ENCODE measurements at places on chromosomes 2 and 18.

DNA sequence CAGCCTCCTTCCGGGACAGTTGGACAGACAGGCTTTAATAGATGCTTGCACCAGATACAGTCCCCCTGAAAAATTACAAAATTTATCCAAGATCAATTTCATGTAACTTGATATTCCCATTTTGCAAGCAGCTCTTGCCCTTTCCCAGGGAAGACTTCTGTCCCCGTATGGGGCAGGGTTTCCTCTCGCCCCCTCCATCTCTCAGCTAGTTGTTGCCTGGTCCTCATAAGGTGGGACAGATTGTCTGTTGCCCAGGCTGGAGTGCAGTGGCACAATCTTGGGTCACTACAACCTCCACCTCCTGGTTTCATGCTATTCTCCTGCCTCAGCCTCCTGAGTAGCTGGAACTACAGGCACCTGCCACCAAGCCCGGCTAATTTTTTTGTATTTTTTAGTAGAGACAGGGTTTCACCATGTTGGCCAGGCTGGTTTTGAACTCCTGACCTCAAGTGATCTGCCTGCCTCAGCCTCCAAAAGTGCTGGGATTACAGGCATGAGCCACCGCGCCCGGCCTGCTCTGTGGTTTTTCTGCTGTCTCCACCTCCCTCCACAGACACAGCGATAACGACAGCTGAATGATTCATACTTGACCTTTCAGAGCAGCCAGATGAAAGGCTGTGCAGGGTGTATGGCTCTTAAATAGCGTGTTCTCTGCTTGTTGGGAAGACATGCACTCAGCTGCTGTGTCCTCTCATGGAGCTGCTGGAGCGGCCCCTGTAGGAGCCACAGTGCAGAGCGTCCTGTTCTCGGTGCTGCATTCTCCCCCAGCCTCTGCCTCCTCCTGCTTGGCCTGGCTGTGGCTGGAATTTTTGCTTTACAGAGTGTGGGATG is 61.4 kb downstream of the TTC39C start:
- DNase-seq = peak; percentile 94

DNA sequence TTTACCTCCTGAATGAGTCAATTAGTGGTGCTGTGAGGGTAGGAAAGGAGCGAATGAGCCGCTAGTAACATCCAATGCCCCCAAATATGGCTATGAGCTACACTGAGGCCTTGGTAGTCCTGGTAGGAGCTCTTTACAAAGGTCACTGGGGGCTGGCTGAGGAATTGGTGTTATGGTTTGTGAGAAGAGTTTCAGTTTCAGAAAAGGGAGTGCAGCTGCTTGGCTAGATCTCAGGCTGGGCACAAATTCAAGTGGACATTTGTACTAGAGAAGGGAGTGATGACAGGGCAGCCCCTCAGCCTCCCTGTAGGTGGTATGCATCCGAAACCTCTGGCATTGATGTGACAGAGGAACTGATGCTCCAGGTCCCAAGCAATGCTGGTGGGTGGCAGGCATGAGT is 13.9 kb upstream of the PAIP2B start:
- no peak for DNase-seq

DNA sequence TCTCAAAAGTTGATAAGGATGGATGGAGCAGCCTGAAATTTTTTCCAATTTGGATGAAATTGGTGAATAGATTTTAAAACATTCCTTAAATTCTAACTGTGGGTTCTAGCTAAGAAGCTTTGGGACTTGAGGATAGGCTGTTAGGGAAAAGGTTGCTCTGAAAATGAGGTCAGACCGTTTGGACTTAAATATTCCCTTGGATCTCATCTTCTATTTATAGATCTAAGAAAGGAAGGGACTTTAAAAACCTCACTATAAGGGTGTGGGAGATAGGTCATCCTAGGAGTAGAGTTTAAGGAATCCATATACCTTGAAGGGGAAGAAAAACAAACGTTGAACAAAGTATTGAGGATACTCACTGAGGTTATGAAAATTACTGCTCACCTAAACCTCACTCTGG is 17.4 kb upstream of the SNORC start:
- no peak for DNase-seq

GRCh38 chr2:194319222-194319992 is 1337.6 kb upstream of the SLC39A10 start:
- DNase-seq = no peak

DNA sequence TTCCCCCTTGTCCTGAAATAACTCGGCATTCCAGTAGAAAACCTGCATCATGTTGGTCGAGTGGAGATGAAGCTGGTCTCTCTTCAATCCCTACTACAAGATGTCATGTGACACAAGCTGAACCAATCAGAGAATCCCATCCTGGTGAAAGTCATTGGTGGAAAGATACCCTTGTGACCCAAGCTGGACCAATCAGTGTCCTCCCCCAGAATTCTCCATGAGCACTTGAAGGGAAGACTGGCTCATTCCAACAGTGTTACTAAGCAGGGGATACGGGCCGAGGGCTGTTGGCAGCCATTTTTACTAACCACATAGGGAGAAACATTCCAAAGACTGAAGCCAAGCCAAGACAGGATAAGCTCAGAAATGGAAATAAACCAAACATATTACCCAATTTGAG is 298.3 kb downstream of the ICOS start:
- no peak for DNase-seq

GRCh38 chr2:173150087-173150486 is 74.4 kb downstream of the MAP3K20 start:
- DNase-seq = no peak

GRCh38 chr2:134362152-134362668 is 108.3 kb downstream of the MGAT5 start:
- DNase-seq = no peak

DNA sequence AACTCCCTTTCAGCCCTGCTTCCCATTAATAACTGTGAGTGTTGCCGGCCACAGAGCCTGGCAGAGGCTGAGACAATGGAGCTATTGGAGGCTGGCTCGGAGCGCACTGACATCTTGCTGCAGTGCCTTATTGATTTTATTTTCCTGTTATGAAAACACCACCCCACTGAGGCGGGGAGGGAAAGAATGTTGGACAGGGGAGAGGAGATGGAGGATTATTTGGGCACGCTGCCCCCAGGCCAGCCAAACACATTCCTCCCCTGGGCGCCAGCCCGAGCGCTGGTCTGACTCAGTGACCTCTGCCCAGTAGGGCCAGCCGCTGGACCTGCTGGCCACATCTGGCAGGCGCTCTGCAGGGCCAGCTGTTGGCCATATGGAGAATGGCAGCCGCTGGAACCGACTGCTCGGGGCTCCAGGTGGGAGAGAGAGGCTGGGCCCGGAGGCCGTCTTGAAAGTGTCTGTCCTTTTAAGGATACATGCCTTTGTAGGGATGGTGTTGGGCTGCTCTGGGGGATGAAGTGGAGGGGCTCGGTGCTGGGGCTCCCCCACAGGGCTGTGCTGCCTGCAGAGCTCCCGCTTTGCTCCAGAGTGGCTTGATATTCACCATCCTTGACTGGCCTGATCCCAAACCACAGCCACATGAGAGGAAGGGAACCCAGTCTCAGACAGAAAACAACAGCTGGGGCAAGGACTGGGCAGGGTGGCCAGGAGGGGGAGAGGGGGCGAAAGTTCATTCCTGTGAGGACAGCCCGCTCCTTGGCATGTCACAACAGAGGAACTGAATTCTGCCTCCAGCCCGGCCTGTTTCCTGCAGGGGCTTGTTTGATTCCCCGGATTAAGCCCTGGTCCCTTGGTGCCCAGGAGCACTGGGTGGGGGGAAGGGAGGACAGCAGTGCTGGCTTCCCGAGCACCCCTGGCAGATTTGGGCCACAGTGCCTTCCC is 179.0 kb downstream of the KLHL29 start:
- peak; percentile 12 for DNase-seq

DNA sequence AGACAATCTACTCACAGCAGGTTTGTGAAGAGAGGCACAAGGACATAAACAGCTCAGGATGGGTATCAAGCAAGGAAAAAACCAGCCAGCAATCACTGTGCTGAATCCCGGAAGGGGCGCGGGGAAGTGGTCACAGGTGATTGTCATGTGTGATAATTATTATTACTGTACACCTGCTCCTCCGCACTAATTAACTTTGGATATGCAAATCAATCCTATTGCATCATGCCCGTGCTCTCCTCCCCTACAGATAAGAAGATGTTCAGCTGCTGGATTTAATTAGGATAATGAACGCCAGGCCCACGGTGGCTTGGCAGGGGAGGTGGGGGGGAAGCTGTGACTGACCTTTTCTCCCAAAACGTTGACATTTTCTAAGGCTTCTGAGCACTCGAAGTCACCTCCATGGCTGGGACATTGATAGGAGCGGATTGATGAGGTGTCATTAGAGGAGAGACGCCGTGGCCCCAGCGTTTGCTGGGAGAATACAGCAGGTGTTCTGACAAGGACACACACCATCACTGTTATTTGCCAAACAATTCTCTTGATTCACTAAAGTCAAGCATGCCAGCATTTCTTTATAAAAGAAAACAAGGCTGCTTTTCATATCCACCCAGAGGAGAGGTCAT is 160.3 kb upstream of the VRK2 start:
- DNase-seq = peak; percentile 52

GRCh38 chr18:9055626-9056025 is 46.9 kb upstream of the NDUFV2 start:
- no peak for DNase-seq

DNA sequence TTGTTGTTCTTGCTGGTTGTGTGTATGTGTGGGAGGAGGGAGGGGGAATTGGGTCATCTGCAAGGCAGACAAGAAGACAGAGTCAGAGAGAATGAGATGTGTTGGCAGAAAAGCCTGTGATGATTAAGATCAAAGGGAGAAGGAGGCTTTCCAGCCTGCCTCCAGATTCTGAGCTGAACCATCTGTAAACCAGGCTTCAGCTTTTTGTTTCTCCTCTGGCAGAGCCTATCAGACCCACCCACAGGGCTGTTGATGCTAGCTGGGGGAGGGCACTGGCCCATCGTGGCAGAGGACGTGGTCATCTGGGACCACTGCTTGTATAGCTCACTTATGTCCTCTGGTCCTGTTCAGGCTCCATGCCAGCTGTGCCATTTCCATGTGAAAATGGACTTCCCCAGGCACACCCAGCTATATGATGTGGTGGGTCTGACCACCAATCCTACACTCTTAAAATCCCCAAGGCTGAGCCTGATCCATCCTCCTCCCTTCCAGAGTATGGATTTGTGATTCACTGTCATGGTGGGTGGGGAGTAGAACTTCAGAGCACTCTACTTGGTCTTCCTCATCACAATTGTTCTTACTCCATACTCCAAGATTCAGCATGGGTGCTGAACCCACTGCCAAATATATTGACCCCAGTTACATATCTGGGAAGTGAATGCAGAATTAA is 27.8 kb upstream of the COL6A3 start:
- DNase-seq = no peak

GRCh38 chr2:24888177-24888576 is 31.9 kb downstream of the ADCY3 start:
- DNase-seq = no peak

DNA sequence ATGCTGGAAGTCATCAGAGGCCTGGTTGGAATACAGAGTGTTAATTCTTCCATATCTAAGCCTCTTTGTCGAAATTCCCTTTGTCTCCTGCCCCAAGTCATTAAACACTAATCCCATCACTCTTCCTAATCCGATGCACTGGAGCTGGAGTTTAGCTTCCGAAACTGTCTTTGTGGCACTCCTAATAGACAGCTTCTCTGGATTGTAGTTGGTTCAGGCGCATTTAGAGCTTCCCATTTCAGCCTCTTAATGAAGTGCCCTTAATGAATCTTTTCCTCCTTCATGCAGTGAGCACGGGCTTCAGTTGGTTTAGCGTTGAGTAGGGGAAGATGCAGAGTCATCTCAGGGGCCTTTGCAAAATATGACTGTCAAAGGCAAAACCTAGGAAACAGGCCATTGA is 72.2 kb upstream of the MEIS1 start:
- DNase-seq = no peak

DNA sequence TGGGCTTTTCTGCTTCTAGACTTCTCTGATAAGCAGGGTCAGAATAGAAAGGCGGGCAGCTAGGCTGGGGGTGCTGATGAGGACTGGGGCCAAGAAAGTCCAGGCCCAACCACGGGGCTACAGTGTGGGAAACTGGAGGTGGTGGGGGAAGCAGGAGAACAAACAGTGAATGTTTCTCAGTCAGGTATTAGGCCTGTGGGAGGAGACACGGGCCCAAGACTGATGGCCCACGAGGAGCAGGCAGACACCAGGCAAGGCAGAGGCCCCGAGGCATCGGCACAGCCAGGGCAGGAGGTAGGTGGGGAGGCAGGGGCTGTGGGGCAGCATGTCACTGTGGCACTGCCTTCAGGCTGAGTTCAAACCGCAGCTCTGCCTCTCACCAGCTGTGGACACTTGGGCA is 40.7 kb downstream of the KCNIP3 start:
- DNase-seq = no peak

- DNase-seq = no peak
Measured at GRCh38 chr2:99156891-99157290, 2.1 kb downstream of the LIPT1 start.

- no peak for DNase-seq
Measured at GRCh38 chr2:217096474-217097225, 236.8 kb upstream of the TNP1 start.

GRCh38 chr2:54904836-54905235 is 145.4 kb downstream of the RTN4 start:
- no peak for DNase-seq

GRCh38 chr2:232022718-232023117 is 61.2 kb downstream of the DIS3L2 start:
- no peak for DNase-seq

GRCh38 chr2:190765386-190766173 is 115.0 kb upstream of the GLS start:
- no peak for DNase-seq

GRCh38 chr2:207448006-207448405 is 81.8 kb upstream of the CREB1 start:
- no peak for DNase-seq
